T-helper 17 cell (primary cell): ENCODE measurements at places on chromosomes 12 and 14. TPM values are rescaled to one million over a fixed set of nuclear protein-coding genes. Genes with fewer than 3 reads are reported as not detected.

KRT85 gene
- total RNA-seq: not detected

TMPRSS12 gene
- not detected for total RNA-seq

DIO2 gene
- total RNA-seq: not detected

MEG3 gene
- 0.21 TPM for total RNA-seq

SDSL gene
- not detected for total RNA-seq

GYS2 gene
- not detected for total RNA-seq

ACSM4 gene
- total RNA-seq: not detected

ASCL1 gene
- total RNA-seq: not detected

GRCh38 chr12:54983536-54984101 lies 943 bp downstream of the TESPA1 start:
- DNase-seq: peak; percentile 11

- DNase-seq: no peak
These were observed 31.6 kb upstream of the PTPRQ start for GRCh38 chr12:80412343-80412953.

GRCh38 chr14:61662437-61663311 lies 32.6 kb upstream of the HIF1A start:
- DNase-seq: no peak

DNA sequence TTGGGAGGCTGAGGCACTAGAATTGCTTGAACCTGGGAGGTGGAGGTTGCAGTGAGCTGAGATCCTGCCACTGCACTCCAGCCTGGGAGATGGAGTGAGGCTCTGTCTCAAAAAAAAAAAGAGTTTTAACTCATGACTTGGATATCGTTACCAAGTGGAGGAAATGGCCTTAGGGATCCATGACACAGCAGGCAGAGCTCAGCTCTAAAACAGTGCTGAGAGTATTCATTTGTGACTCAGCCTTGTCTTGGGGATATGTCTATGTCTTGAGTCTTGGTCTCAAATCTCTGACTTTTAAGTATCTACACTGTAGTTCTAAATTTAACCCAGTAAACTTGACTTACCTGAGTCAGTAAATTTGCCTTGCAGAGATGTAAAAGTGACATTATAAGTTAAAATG lies 8.8 kb upstream of the PEX5 start:
- DNase-seq: no peak
